Ecto neural progenitor cell (in vitro differentiated cells): ENCODE measurements at places on chromosomes 2 and 18.

DNA sequence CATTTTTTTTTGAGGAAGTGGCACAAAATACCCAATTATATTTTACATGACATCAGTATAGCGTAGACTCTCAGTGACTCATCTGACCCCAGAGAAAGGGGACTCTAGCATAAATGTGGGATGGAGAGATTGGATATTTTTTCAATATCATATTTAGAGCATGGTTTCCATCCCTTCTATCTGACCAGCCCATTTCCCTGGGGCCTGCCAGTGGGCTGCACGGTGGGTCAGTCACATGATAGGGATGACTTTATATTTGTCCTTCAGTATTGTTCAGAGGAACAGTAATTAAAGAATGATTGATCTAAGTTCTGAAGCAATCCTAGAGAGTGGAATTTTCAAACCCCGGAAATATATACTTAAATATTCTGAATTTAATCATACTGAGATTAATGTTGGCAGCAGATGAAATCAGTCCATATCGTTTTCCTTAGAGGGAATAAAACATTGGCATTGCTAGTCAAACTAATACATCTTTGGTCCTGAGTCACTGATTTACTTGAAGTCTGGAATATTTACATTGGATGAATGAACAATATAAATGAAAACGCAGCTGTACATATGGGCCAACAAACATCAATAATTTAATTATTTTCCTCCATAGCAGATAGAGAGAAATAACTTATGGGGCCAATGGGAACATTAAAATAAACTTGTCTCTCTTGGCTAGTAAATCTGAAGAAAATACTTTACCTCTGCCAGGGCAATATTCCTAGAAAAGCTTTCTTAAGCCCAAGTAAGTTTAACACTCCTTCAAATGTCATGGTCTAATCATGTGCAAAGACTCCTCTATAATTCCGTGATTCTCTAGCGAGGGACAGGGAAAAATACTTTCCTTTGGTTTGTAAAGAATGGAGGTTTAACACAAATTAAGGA is 563.6 kb upstream of the PKDCC start:
- no peak for DNase-seq

DNA sequence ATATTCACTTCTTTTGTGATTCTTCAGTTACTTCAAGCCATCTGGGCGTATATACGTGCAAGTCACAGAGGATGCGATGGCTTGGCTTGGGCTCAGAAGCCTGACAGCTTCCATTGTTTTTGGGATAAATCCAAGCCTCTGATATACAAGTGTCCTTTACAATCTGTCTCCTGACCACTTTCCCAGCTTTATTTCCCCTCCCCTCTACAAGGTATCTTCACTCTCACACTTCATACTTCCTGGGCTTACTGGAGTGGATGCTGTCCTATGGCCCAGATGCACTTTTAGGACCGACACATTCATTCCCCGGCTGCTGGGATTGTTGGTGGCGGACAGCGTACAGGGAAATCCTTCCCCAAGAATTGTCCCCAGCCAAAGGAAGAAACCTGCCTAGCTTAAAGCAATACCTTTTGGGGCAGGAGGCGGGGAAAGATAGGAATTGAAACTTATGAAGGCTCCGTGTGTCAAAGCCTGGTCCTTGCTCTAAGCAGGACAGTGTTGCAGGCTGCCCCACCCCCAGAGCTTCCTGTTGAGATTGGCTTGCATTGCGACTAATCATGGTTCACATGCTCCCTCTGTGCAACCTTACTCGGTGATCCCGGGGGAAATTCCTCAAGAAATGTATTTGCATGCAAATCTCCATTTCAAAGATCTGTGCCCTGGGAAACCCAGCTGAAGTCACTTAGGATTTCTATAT is 802.9 kb upstream of the ID2 start:
- no peak for DNase-seq

DNA sequence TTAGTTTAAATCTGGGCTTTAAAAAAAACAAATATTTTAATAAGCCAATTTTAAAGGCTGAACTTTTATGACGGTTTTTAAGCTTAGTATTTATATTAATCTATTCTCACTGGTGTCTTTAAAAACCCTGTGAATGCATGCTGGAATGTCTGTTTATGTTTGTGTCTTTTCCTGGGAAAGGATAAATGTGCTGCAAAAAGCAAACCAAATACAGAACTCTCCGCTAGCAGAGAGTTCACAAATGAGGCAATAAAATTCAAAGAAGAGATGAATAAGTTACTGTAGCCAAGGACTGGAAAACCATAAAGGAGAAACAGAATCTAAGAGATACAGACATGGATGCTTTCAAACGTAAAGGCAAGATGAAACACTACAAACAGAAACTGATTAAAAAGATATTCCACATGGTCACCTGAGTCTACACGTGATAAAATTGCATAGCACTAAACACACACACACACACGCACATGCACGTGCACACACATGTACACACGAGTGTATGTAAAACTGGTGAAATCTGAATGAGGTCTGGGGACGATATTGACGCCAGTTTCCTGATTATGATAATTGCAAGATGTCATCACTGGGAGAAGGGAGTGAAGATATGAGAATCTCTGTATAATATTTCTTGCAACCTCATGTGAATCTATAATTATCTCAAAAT is 4.5 kb downstream of the TWIST2 start:
- DNase-seq = no peak

DNA sequence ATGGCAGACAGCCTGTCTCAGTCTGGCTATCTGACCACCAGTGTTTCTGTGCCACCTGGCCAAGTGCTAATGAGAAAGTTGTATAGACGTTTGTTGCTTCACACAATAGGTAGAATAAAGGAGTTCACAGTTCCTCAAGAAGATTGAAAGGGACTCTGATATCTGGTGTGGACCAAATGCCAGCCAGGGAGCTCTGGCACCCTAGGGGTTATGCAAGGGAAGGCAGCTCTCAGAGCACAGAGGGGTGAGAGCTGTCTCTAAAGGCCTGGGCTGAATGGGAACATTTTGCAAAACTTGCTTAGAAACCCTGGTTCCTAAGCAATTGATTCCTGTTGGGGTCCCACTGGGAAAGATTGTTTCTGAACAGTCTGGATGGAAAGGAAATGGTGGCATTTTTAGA is 553.8 kb downstream of the EPHA4 start:
- DNase-seq = no peak

DNA sequence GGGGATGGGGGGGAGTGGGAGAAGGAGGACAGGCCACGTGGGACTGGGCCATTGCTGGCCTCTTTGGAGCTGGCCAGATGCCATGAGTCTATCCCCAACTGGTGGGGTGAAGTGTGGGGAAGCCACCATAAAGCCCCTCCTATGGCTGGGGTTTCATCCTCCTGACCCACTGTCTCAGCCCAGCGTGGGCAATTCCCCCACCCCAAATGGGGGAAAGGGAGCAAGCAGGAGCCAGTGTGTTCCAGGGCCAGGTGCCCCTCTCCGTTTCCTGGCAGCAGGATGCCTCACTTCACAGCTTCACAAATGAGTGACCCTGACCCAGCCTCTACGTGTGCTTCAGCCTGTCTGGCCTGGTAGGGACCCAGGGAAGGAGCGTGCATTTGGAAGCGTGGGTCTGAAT is 474.7 kb upstream of the HS6ST1 start:
- peak; percentile 27 for DNase-seq

GRCh38 chr18:69397096-69397495 is 3.6 kb upstream of the DOK6 start:
- DNase-seq = no peak

DNA sequence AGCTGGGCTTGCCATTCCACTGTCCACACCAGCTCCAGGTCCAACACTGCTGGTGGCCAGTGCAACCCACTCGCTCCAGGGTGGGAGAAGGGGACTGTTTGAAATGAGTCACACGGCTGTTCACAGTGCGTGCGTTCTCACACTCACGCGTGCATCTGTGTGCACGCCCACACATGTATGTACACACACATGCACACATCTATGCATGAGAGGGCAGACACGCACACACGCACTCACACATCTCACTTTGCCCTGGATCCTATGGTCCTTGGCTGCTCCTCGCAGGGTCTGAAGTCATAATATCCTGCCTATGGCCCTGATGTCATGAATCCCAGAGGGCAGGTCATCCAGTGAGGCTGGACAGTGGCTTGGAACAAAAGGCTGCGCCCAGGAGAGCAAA is 182.8 kb downstream of the EIPR1 start:
- DNase-seq = no peak

DNA sequence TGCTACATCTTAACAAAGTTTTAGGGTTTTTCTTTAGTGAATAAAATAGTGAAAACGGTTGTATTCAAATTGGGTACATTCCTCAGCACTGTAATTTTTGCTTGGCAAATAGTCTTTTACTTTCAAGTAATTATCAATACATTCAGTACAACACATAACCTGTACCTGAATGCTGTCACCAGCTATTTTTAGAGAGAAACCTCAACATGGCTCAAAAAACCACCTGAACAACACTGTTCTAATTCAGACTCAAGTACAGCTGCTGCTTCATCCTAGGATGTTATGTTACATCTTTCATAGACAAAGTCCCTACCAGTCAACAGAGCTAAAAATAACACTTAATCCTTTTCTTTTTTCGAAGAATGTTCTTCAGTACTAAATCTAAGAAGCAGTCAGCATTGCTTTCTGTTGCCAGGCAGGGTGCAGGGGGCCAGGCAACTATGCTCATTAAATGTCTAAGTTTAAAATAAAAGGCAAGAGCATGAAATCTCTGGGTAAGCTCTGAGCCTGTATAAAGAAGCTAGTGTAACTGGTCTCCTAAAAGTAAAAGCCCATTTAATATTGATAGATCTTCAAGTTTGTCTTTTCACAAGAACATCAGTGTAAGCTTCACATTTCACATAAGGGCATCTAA is 20.5 kb downstream of the PDIA6 start:
- no peak for DNase-seq

DNA sequence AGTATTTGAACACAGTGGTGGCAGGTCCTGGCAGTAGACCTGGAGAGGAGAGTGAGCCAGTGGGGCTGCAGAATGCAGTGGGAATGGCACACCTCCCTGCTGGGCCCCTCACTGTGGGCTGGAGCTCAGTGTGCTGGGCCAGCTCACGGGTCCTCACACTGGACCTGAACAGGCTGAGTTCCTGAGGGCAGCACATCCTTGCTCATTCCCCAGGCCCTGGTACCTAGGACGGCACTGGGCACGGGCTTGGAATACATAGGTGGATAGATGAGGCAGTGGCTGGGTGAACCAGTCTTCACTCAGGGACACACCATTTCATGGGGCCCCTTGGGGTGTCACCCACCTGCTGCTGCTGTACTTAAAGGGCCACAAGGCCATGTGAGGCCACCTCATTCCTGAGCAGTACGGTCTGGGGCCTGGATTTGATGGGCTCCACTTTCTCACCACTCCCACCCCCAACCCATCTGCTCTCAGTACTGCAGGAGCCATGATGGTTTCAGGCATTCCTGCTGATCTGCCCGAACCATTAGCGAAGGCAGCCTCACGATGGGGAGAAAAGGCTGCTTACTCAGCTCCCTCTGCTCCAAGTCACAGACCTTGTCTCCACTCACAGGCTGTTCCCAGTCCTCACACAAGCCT is 4.2 kb downstream of the TMEM177 start:
- no peak for DNase-seq

GRCh38 chr2:203808046-203808750 is 59.4 kb upstream of the CTLA4 start:
- DNase-seq = peak; percentile 78
